ENCODE measurements at places on chromosomes 7 and 10.

- peak; percentile 97 for DNase-seq
These were observed 121.8 kb downstream of the KMT2C start for GRCh38 chr7:152313831-152314604.

DNA sequence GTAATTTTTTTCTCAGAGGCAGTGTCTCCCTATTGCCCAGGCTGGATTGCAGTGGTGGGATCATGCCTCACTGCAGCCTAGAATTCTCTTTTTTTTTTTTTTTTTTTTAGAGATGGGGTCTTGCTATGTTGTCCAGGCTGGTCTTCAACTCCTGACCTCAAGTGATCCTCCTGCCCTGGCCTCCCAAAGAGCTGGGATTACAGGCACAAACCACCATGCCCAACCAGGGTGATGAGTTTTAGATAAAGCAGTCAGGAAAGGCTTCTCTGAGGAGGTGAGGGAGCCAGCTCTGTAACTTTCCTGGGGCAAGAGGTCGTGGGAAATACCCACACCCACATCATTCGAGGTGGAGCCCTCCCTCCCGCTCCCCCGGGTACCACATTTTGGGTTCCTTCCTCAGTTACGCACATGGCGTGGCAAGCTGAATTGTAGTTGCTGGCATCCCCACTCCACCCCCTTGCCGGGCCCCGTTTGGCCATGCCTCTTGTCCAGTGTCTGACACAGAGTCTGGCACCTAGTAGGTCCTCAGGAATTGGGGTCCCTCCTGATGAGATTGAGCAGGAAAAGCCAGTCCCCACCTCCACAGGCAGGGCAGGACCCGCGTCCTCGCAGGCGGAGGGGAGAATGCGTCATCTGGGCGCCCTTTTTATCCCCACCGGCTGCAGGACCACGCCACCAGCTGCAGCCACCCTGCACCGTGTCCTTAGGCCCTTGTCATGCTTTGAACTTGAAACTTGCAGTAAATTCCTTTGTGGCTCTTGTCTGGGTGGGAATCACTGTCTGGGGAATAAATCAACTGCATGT, 43.4 kb downstream of the CLIP2 start:
- DNase-seq: no peak

DNA sequence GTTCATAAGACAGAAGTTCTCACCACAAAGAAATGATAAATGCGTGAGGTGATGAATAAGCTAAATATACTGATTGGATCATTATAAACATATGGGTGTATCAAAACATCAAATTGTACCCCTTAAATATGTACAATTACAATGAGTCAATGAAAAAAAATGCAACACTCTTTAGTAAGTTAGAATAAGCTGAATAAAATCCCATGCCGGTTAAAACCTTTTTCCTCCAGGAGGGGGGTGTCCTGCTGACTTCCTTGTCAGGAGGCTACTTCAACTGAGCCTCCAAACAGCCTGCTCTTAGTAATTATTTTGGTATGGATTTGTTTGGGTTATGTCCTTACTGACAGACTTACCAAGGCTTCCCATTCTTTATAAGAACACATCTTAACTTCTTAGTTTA, 649.1 kb downstream of the INHBA start:
- peak; percentile 53 for DNase-seq

DNA sequence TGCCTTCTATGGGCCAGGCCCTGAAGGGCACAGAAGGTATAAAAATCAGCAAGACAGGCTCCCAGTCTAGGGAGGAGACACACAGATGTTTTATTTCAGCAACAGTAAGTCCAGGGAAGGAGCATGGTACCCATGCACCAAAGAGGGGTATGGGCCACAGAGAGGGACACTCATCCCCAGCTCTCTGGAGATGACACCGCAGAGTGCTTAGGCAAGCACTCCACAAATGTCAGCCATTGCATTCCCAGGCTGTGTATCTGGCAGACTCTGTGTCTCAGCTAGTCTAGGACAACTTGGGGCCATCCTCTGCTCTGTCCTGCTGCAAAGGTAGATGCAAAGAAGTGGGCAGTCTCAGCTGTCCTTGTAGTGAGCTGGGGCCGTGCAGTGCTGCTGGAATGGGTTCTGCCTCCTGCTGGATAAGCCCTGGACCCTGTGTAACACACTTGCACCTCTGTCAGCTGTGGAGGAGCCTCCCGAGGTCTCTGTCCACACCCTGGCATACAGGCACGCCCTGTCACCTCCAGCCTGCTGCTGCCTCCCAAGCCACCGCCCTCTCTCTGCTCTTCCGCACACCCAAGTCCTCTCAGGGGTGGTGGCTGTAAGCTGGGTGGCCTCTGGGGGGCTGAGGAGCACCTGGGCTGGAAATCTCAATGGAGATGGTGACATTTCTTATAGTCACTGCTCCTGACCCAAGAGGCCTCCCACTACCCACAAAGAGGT, 57.6 kb downstream of the VOPP1 start:
- no peak for DNase-seq

DNA sequence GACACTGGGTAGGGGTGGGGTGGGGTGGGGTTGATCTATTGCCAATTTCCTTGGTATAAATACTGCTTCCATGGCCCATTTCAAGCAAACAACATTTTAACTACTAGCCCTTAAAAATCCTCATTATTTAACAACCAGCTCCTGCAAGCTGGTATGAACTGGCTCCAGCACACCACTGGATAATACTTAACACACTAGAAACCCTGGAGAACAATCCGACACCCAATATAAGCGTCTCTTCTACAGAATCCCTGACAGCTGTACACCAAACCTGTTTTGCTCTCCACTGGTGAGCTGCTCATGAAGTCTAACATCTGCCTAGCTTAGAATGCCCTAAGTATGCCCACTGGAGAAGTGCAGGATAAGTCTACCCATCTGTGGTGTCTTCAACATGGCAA, 116.8 kb downstream of the HIPK2 start:
- DNase-seq: no peak

- peak; percentile 85 for DNase-seq
These were observed 48.5 kb downstream of the CALD1 start for GRCh38 chr7:134827889-134828288.

DNA sequence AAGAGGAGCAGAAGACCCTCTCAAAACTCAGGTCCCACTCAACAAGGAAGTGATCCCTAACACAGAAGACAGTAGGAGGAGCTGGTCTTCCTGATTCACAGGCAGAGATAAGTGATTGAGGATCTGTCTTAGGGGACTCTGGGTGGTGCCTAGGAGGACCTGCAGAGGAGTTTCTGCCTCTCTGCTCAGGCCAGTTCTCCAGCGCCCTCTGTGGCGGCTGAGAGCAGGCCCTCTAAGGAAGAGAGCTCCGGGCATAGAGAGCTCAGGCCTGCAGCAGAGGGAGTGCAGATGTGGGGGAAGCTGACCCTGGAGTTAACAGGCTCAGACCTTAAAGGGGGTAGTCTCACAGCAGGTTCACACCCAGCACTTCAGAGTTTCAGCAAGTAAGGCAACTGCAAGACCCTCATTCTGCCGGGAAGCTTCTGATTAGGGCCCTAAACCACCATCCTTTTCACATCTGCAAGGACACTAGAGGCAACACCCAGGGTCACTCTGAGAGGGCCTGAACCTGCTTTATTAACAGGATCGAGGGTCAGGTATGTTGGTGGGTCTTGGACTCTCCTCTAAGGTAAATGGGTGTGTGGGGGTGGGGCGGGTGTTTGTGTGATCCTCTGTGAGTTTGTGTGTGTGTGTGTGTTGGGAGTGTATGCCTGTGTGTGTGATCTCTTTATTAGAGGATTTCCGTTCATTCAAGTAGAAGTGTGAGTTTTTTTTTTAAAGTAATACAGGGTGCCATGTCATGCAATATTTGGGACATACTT, 57.6 kb upstream of the TARP start:
- DNase-seq: no peak

DNA sequence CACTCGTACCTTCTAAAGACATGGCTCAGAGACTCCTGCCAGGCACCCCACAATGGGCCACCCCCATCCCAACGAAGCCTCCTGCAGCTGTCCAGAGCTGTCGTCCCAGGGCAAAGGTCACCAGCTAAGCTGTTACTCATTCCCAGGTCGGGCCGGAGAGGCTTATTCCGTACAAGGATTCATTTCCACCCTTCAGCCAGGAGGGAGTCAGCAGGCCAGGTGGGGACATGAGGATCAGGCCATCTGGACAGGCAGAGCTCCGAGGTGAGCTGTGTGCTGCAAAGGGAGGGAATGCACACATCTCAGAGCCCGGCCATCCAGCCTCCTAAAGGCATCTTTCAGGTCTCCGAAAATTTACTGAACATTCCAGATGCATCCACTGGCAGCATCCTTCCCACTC, 63.9 kb upstream of the NANOS1 start:
- DNase-seq: no peak

DNA sequence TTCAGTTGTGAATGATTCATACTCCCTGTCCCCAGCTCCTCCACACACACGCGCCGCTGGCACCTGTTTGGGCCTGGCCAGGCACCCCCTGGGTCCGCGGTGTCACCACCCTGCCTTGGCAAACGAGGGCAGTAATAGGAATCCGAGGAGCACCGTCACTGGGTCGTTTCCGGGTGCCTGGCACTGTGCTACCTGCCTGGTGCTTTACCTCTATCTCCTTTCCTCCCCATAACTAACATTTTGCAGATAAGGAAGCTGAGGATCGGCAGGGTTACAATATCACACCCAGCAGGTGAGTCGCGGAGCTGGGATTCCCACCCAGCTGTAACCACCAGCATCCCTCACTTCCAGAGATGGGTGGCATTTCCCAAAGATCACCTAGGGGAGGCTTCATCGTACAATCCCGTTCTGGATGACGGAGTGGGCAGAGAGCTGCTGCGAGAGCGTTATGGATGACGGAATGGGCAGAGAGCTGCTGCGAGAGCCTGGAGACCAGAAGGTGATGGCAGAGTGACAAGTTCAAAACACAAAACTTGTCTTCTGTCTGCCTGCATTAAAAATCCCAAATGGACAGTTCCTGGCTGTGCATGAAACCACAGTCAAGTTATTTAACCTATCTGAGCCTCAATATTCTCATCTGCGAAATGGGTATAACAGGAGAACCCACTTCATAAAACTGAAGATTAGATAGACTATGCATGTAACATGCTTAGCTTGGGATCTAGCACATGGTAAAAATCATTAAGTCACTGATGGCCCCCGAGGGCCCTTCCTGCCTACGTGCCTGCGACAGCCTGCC, 1.1 kb upstream of the HSPA12A start:
- DNase-seq: no peak

DNA sequence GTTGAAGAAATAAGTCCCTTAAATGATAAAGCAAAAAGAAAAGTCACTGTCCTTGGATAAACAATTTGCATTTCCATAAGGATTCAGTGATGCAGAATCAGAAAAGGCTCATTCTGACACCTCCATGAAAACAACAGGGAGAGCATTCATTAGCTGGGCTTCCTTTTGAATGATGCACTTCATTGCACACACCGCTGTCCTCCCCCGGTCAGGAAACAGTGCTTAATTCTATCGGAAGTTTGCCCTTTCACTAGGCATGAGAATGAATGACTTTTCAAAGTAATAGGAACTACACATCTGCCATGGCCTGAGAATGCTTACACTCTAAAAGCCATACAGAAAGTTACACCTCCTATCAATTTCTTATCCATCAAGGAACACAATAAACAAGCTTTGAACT, 4.2 kb downstream of the PCDH15 start:
- DNase-seq: no peak

DNA sequence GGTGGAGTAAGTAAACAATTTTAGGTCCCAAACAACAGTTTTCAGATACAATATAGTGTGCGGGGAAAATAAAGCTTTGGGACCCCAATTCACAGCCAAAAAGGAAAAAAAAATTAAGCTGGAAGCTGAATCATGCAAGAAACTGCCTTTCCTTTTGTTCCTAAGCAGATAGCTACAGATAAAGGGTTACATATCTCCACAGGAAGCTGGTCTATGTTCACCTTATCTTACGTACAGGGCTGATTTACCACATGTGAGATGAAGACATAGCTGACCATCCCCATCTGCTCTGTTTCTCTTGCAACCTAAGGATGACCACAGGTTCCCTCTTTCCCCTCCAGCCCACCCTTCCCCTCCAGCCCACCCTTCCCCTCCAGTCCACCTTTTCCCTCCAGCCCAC, 14.2 kb upstream of the PFKP start:
- DNase-seq: no peak

DNA sequence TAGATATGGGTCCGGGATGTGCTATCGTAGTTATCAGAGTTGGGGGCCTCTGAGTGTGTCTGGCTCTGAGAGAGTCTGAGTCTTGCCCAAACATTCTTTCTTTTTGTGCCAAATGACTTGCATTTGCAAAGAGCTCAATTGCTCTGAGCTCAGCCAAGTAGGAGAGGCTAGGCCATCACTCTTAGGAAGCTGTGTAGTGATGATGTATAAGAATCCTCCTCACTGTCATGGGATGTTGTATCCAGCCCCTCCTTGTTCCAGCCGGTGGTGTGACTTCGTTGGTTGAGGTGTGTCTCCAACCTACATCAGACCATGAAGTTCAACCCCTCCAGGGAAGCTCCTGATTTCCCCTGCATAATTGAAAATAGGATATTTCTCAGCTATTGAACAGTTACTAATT, 97.5 kb upstream of the NPS start:
- no peak for DNase-seq

DNA sequence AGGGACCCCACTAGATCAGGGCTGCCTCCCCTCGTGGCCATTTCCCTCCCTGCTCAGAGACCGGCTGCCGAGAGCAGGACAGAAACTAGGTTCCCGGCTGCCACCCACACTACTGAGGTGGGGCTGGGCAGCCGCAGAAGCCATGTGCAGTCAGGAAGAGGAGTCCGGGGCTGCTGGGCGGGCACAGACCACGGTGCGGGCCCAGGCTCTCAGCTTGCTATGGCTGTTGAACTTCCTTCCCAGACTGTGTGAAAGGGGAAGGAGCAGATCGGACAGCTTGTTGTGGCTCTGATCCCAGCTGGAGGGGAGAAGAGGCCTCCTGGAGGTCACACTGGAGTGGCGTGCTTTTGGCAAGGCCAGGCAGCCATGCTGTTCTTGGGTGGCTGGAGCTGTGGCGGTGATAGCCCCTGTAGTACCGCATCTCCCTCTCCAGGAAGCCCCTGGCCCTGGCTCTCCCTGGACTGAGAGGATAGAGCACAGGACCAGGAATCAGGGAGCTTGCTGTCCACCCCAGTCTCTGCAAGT, 56.8 kb downstream of the HK1 start:
- DNase-seq: no peak

DNA sequence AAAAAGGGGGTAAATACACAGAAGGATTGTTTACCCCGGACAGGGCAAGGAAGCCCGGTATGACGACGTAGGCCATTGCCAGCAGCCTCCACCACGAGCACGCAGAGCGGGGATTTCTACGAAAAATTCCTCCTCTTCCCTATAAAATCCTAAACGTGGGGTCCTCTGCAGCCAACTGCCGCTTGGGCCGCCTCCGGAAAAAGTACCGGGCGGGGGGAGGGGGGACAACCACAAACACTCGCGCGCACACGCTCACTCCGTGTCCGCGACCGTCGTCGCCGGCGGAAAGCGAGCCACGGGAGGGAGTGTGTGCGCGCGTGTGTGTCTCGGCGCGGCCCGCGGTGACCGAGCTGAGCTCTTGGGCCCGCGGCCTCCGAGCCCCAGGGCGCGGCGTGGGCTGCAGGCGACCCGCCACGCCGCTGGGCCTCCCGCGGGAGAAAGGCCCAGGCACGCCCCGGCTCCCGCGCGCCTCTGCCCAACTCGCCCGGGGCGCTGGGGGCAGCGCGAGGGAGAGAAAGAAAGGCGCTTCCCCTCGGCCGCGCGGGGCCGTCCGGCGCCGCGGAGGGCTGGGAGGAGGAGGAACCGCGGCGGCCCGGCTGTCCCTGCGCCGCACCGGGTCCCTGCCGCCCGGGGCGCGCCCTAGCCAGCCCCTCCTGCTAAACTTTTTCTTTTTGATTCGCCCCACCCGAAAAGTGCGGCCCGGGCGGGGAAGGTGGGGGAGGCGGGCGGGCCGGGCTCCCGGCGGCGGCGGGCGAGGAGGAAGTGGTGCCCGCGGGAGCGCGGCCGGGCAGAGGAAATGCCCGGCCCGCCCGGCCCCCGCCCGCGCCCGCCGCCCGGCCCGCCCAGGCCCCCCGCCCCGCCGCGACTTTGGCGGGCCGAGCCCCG, 1.5 kb downstream of the CTBP2 start:
- peak; percentile 54 for DNase-seq

All from M059J (cell line).